ENCODE measurements at places on chromosomes 7 and 10.

GRCh38 chr10:116992183-116992582, 12.8 kb downstream of the SHTN1 start:
- DNase-seq: no peak

DNA sequence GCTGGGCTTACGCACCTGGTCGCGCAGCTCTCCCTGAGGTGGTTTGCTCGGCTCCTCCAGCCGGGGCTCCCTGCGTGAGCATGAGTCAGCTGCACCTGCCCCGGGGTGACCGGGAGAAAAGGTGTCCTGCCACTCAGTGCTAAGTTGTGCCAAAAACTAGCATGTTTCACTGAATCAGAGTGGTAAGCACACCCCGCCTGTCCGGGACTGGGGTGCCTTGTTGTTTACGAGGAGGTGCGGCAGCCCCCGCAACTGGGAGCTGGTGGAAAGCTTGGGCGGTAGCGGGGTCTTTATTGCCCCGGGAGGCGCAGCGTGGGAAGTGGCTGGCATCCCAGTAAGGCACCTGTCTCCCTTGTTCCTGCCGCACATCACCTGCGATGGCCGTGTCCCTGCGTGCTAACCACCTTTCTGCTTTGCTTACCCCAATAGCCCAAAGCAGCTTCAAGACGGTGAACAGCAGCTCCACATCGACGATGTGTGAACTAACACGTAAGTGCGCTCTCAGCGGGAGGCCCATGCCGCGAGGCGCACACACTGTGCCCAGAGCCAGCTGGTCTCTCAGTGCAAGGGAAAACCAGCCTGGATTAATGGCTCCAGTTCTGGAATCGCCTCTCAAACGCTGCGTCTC, 506.6 kb upstream of the FOXK1 start:
- no peak for DNase-seq

DNA sequence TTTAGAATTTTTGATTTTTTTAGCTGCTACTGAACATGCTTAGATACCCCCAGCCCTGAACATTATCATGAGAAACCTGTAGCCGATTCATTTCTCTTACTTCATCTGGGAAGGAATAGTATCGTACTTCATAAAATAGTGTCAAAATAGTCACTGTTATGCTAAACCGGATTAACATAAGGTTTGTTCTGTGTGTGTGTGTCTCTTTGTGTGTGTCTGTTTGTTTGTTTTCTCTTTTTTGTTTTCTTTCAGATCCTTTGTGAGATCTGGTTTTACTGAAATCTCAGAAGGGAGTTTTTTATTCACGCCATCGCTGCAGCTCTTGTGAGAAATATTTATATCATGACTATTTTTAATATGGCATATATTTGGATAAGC, 761 bp downstream of the LGI1 start:
- no peak for DNase-seq

DNA sequence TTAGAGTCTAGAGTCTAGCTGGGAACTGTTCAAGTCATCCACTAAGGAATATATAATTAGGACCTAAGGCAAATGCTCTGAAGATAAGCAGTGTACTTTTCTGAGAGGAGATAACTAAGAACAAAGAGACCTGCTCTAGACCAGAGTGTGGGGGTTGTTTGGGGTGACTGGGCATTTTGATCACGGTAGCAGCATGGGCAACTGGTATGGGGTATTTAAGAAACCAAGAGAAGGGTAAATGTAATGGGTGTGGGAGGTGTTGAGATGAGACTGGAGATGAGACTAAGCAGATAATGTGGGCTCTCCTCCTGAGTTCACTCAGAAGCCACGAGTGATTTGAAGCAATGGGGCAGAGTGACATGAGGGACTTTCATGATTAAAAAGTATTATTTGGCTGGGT, 1082.9 kb downstream of the GATA3 start:
- DNase-seq: no peak

DNA sequence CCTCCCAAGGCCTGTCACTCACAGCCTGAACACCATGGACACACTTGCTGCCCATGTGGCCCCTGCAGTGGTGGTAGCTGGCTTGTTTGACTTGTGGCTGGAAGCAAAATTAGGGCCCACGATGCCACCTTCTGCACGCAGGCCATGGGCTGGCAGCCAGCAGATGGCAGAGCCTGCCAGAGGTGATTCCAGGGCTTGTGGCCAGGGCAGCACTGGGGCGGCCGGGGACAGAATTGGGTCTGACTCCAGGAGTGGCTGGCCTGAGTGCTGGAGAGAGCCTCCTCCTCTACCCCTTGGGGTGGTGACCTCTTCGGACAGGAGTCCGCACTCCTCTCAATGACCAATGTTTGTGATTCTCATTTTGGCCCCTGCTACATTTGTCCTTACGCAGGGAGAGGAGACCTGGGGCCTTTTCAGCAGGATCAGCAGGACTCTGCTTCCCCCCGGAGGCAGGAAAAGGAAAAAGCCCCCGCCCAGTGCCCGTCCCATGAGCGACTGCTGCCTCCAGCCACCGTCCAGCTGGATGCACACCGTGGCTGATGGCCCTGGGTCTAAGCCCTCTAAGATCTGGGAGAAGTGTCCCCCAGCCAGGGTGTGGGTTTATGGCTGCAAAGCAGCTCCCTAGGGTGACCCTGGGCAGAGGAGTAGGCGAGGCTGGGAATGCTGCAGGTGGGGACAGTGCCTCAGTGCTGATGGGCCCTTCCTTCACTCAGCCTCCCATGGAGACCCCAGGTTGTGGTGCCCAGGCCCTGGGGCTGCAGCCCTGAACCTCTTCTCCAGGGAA, 26.5 kb downstream of the DNAJB12 start:
- DNase-seq: no peak

GRCh38 chr7:105164751-105165150, 150.7 kb downstream of the KMT2E start:
- DNase-seq: no peak

- DNase-seq: no peak
These were observed 365.3 kb downstream of the PARD3 start for GRCh38 chr10:34449836-34450235.

GRCh38 chr7:139889186-139889871, 60.3 kb downstream of the TBXAS1 start:
- DNase-seq: no peak

DNA sequence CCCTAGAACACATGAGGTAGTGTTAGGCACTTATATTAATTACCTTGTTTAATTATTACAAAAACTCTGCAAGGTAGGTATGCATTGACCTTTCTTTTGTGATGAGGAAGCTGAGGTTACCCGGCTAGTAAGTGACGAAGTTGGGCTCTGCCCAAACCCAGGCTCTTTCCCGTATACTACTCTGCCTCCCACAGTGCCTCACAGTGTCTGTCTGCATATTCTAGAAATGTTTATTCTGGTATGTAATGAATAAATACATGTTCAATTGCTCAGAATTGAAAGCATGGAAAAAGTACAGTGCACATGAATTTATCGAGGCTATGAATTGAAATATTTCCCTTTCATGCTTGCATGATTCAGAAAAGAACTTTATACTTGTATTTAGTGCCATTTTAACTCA, 304.9 kb downstream of the PHTF2 start:
- DNase-seq: no peak

DNA sequence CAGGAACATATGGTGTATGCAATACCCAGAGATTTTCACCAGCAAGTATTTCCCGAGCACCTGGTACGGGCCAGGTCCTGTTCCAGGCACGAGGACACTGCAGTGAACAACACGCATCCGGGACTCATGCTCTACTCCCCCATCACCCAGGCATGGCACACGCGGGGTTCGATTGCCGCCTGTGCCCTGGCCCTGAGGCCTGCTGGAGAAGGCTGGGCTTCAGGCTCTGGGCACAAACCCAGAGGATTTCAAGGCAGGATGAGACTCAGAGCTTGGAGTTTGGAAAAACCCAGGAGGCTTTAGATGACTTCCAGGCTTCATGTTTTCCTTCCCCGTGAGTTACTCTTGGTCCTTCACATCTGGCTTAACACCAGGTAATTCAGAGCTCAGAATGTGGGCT, 143.5 kb downstream of the NEURL1 start:
- no peak for DNase-seq

GRCh38 chr7:71612911-71613310, 481.0 kb downstream of the GALNT17 start:
- no peak for DNase-seq

- DNase-seq: no peak
These were observed 254.3 kb upstream of the CACNA2D1 start for GRCh38 chr7:82697897-82698296.

All from activated T-helper 1 cell treated with anti-CD3 and anti-CD28 coated beads, Interleukin-2, amount 50 U/mL, for 16 hours (primary cell).